ENCODE measurements at places on chromosomes 12 and 14. TPM values are rescaled to one million over a fixed set of nuclear protein-coding genes. Genes with fewer than 3 reads are reported as not detected.

The IL31 gene
- not detected for polyA plus RNA-seq

The SERPINA10 gene
- not detected for polyA plus RNA-seq

The FIGNL2 gene
- polyA plus RNA-seq, result 0.46 TPM

The GALNT16 gene
- polyA plus RNA-seq, result 16.2 TPM

The KRT6C gene
- polyA plus RNA-seq, result not detected

The GALNT8 gene
- 9.8 TPM for polyA plus RNA-seq

The SERPINA9 gene
- not detected for polyA plus RNA-seq

The SOCS2 gene
- 2.7 TPM for polyA plus RNA-seq

The LMO3 gene
- polyA plus RNA-seq, result 34.7 TPM

The TPPP2 gene
- not detected for polyA plus RNA-seq

The DHRS2 gene
- polyA plus RNA-seq, result 0.25 TPM

The TRHDE gene
- 0.29 TPM for polyA plus RNA-seq

The MUCL1 gene
- polyA plus RNA-seq, result not detected

- no peak for DNase-seq
Measured at GRCh38 chr12:66898700-66899469, 220.0 kb upstream of the GRIP1 start.

DNA sequence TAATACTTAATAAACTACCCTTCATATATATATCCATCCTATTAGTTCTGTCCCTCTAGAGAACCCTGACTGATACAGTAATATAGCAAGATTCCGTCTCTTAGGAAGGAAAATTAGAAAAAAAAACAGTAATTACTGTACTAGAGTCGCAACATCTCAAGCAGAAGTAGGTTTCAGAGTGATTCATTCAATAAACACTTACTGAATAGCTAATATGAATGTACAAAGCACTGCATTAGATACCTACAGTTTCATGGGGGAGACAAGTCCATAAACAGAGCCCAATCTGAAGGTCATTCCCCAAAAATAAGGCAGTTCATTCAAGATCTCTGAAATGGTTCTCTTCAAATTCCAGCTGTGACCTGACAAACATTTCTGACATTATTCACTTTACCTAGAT, 9.9 kb downstream of the CERS5 start:
- DNase-seq, result no peak

DNA sequence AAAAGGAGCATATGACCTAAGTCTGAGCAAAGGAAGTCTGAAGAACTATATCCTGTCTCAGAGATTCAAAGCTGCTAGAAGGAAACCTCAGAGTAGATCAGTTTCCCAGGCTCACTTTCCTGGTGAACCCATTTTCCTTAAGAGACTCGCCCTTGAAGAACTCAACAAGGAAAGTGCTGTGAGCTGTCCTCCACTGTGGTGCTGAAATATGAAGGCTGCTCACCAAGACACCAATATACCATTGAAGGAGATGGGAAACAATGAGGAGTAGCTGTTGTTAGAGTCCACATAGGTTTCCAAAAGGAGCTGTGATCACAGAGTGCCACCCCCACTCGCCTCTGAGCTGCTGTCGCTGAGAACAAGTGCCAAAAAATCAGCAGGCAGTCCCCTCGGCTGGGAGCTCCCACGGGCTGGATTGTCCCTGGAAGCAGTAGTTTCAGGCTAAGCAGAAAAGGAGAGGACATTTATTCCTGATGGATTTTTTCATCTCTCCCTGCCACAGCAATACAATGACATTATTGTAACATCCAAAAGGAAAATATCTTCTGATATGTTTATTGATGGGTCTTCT, 282.1 kb downstream of the RPS29 start:
- DNase-seq, result peak; percentile 58

- no peak for DNase-seq
Measured at GRCh38 chr14:96202441-96203094, 2.1 kb upstream of the BDKRB2 start.

DNA sequence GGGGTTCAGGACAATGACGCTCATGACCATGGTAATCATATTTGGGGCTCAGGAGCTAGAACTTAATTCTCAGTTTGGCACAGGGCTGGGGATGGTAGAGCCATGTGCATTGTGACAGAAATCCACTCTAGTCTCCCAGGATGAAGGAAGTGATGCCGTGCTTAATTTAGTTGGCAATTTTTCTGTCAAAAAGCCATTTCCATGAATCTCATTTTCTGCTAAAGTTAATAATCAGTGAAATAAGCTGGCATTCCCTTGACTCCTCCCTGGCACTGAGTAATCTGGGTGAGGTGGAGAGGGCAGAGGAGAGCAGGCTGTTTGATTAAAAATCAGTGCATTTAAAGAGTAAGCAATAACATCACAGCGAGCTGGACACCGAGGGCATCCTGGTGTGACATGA, 45.0 kb upstream of the GPR68 start:
- no peak for DNase-seq

DNA sequence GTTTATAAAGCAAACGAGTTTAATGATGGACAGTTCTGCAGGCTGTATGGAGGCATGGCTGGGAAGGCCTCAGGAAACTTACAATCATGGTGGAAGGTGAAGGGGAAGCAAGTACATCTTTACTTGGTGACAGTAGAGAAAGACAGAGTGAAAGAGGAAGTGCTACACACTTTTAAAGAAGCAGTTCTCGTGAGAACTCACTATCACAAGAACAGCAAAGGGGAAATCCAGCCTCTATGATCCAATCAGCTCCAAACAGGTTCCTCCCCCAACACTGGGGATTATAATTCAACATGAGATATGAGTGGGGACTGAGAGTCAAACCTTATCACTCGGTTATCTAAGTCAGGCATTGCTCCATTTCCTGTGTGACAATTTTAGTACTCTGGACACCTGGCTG, 189.9 kb upstream of the CNTN1 start:
- no peak for DNase-seq

- peak; percentile 65 for DNase-seq
Measured at GRCh38 chr12:120668868-120669840, 17.8 kb upstream of the MLEC start.

GRCh38 chr14:102317564-102318248, 1.8 kb upstream of the ZNF839 start:
- DNase-seq, result peak; percentile 34

DNA sequence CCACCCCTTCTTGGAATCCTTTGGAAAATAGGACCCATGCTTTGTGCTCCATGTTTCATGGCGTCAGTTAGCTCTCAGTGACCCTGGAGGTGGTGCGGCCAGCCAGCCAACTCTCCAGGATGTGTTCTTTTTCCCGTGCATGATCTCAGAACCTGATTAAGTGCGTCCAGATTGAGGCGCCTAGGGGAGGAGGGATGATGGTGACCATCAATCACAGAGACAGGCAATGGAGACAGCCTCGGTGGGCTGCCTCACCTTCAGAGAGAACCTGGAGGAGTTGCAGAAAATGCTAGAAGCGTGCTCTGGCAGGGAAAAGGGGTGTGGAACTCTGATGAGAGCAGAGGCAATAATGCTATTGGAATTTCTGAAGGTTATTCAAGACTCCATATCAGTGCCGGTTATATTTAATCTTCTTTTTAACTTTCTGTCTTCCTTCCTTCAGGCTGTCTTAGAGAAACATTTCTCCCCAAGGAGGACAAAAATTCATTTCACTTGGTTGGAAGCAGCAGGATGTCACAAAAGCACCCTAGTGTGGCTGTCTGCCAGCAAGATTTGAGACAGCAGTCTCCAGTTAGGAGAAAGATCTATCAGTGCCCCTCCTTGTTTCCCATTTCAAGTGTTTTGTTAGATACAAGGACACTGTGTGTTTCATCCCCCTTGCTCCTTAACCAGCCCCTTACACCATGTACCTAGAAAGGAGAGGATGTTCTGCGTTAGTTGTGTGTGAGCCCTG, 53.3 kb upstream of the IGF1 start:
- no peak for DNase-seq

DNA sequence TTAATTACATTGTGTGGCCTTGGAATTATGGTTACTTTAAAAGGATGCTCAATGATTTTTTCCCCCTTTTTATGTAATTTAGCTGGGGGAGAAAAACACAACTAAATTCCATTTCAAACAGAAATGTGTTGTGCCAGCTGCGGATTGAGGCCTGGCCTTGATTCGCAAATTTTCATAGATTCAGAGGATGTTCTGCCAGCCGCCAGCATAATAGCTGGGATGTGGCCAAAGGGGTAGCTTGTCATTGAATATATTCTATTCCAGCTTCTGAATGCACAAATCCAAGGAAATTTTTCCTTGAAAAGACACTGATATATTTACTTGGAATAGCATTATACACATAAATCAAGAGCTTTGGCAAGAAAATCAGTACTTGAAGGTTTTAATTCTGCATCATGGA, 43.7 kb downstream of the TRHDE start:
- no peak for DNase-seq

DNA sequence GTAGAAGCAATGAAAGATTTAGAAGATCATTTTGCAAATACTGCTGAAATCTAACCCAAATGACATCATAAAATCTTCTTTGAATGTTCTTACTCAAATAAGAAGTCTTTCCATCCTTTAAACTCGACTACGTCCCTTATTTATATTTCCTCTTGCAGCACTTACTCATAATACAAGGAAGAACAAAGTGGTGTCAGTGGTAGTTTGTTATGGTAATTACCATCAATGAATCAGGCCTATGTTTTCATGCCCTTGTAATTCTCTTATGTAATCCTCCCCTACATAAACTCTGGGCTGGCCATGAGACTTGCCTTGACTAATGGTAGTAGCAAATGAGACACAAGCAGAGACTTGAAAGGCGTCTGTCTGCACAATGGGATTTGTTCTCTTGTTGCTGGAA, 17.0 kb downstream of the EEA1 start:
- DNase-seq, result no peak

- DNase-seq, result peak; percentile 90
Measured at GRCh38 chr12:57893431-57894353, 47.2 kb upstream of the CTDSP2 start.

- DNase-seq, result no peak
Measured at GRCh38 chr12:23618718-23619117, 330.8 kb downstream of the SOX5 start.

GRCh38 chr12:78176643-78177042, 345.9 kb downstream of the NAV3 start:
- DNase-seq, result no peak

GRCh38 chr14:65972891-65973290, 513.3 kb upstream of the CCDC196 start:
- no peak for DNase-seq

- no peak for DNase-seq
Measured at GRCh38 chr12:9064815-9065606, 50.7 kb downstream of the A2M start.

DNA sequence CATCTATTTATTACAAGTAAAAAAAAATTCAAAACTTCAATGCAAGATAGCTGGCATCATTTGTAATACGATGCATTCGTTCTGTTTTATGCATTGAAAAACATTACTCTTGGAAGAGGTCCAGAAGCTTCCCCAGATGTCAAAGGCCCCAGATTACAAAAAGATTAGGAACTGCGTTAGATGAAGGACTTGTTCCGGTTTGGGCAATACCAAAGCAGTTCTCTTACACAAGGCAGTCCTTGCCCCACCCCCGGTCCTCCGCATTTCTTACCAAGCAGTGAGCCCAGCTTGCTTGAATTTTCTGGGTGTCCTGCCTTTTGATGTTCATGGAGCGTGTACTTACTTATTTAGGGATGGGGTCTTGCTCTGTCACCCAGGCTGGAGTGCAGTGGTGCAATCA, 4.8 kb upstream of the HVCN1 start:
- no peak for DNase-seq

DNA sequence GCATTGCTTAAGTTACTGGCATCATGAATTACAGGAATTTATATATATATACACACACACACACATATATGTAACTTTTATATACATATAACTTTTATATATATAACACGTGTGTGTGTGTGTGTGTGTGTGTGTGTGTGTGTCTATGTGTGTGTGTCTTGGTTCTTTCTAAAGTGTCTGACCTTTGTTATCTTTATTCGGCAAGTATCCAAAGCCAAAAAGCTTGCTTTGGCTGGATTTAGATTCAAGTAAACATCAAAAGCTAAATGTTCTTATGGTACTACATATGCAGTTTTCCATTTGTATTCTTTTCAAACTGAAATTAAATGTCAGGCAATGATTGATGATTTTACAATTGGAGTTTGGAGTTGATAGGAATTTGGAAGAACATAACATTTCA, 69.9 kb downstream of the SLC16A7 start:
- DNase-seq, result peak; percentile 9

- DNase-seq, result no peak
Measured at GRCh38 chr14:49957089-49957852, 64.4 kb downstream of the ARF6 start.

- no peak for DNase-seq
Measured at GRCh38 chr14:85688006-85688405, 158.1 kb downstream of the FLRT2 start.

DNA sequence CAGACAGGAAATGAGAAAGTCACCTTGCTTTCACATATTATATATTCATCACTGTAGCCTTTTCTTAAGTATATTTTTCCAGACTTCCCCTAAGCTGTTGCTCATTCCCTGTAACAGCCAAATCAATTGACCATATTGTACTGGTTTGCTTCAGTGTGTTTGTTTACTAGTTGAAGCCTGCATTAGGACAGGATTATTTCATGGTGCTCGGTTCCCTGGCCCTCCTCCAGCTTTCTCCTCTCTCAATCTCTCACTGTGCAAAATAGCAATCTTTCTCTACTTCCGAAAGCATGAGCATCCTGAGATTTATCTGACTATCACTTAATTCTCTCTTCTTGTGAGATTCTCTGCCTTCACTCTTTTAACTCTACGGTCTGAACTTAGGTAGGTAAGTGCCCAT, 2.4 kb downstream of the SLC35F4 start:
- DNase-seq, result peak; percentile 27

- no peak for DNase-seq
Measured at GRCh38 chr12:111173836-111174235, 195.1 kb downstream of the PHETA1 start.

- no peak for DNase-seq
Measured at GRCh38 chr14:91983588-91983987, 36.1 kb upstream of the FBLN5 start.

- DNase-seq, result no peak
Measured at GRCh38 chr12:50542448-50542847, 37.7 kb downstream of the DIP2B start.

DNA sequence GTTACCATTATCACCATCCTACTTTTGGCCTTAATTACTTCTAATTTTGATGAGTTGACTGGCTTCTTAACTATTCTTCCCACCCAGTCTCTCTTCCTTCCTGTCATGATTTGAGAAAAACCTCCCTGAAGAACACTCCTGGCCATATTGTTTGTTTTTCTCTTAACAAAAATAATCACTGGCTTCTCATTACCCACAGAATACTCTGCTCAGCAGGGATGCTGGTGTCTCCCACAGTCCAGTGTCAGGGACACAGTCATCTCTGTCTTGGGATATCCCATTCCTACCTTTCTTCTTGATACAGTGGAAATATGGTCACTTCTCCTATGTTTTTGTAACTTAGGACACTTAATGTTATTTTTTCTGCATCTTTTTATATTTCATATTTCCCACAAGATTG, 103.7 kb downstream of the SRGAP1 start:
- DNase-seq, result no peak

DNA sequence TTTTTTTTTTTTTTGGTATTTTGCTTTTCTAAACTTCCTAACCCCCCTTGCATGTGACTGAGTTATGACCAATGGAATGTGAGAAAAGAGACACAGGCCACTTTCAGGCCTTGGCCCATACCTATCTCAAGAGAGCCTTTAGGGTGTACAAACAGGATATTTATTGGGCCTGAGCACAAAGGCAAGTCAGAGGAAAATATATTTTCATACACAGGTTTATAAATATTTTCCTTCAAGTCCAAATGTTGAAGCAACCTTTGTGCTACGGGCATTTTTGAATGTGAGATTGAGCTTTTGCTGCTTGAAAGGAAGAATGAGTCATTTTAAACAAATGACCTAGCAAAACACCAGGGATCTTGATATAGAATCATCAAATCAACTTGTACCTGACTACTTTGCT, 228.6 kb upstream of the E2F7 start:
- DNase-seq, result no peak

GRCh38 chr12:51307655-51308593, 16.1 kb downstream of the BIN2 start:
- no peak for DNase-seq
